ENCODE measurements at places on chromosomes 12 and 14.

- no peak for DNase-seq
Measured at GRCh38 chr12:49867570-49868341, 24.9 kb upstream of the BCDIN3D start.

DNA sequence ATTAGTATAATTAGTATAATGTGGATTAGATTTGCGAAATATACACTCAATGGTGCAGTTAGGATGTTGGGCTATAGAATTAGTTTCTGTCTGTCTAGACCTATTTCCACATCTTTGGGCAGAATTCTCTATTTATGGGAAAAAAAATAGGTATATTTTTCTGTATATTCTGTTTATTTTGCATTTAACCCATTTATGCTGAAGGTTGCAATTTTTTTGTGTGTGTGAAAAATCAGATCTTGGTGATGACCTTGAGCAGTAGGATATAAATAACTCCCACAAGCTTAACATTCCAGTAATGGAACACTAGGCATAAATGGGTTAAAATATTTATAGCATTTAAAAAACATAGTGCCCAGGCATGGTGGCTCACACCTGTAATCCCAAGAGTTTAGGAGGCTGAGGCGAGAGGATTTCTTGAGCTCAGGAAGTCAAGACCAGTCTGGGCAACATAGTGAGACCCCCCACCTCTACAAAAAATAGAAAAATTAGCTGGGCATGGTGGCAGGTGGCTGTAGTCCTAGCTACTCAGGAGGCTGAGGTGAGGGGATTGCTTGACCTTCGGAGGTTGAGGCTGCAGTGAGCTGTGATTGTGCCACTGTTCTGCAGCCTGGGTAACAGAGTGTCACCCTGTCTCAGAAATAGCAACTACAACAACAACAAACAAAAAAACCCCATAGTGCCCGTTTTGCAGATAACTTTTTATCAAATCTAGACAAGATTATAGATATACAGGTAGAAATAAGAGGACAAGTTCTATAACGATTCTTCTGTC, 9.3 kb downstream of the BRMS1L start:
- DNase-seq = no peak

DNA sequence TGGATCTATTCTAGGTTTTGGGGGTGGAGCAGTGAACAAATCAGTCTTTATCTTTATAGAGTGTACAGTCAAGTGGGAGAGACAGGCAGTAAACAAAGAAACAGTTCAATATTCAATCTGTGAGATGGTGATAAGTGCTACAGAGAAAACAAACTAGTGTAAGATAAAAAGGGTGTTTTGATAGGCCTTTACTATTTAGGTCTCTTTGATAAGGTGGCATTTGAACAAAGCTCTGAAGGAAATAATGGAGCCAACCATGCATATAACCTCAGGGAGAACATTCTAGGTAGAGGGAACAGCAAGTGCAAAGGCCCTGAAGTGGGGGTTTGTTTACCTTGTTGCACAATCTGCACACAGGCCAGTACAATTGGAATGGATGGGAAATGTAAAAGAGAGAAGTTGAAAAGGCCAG, 47.3 kb downstream of the PTPN11 start:
- no peak for DNase-seq

DNA sequence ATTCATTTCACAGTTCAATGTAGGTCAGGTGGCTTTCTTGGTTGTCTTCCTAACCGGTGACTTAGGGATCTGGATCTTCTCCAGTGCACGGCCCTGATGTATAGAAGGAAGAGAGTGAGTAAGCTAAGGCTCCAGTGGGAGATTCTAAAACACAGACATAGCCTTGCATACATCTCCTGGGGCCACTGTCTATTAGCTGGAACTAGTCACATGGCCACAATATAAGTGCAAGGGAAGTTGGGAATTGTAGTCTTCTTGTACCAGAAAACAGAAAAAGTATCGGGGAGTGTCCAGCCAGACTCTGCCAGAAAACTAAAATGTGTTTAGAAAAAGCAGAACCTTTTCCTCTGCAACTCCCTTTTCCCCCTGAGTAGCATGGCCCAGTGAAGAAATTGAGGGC, 531.6 kb downstream of the VRK1 start:
- DNase-seq = no peak

DNA sequence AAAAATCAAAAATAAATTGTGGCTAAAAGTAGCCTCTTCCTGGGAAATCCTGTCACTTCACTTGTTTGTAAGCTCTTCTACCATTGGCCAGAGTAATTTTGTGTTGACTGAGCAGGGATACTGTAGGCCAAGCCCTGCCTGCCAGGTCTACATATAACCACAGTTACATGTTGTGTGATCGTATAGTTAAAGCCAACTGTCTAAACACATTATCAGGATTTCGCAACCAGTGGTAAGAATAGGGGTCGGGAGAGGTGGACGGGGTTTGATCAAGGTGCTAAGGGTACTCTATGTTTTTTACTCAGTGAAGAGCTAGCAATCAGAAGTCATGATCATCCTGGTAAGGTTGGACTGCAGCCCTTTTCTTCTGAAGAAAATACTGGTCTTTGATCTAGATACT, 13.4 kb downstream of the ANKRD13A start:
- DNase-seq = no peak

GRCh38 chr12:114025935-114026334, 59.8 kb upstream of the RBM19 start:
- no peak for DNase-seq

GRCh38 chr12:27081668-27082111, 688 bp downstream of the C12orf71 start:
- no peak for DNase-seq

DNA sequence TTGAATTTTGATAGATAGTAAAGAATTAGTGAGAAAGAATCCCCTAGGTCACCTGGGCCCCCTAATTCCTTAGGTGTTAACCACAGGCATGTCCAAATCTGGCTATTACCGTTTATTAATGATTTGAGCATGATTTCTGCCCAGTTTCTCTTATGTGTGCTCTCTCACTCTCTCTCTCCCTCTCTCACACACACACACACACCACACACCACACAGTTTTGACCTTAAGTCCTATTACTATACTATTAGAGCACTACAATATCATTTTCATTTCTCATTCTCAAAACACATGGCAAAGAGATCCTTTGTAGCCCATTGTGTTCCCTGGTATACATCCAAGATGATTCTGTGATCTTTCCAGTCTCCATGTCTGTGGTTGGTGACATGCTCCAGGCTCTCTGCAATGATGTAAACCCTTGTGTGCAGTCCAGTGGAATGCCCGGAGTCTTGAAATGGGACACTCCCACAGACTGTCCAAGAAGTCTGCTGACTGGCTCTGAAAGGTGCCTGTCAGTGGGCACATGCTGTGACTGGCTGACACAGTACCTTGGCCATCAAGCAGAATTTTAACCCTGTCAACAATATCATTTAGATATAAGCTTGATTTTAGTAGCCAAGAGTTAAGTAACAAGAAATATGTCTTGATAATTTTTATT, 96.2 kb downstream of the FIGNL2 start:
- DNase-seq = no peak

DNA sequence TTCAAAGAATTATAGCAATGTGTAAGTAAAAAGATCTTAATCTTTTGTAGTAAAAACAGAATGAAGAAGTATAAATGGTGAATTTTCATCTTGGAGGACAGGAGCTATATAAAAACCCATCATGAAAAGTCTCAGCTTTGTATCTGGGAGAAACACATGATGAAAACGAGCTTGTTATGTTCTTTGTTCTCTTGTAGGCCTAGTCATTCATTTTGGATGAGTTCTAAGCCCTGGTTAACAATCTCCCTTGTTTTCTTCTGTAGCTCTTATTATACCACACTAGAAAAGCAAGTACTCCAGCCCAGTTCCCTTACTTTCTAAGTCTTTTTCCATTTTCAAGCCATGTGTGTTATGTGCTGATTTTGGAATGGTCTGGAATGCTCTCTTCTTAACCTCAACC, 463.5 kb upstream of the RGS6 start:
- DNase-seq = no peak

- no peak for DNase-seq
Measured at GRCh38 chr14:100286484-100287191, 19.6 kb downstream of the SLC25A29 start.

Measured in AML-193 (cell line).